ENCODE measurements at places on chromosomes 2 and 18.

DNA sequence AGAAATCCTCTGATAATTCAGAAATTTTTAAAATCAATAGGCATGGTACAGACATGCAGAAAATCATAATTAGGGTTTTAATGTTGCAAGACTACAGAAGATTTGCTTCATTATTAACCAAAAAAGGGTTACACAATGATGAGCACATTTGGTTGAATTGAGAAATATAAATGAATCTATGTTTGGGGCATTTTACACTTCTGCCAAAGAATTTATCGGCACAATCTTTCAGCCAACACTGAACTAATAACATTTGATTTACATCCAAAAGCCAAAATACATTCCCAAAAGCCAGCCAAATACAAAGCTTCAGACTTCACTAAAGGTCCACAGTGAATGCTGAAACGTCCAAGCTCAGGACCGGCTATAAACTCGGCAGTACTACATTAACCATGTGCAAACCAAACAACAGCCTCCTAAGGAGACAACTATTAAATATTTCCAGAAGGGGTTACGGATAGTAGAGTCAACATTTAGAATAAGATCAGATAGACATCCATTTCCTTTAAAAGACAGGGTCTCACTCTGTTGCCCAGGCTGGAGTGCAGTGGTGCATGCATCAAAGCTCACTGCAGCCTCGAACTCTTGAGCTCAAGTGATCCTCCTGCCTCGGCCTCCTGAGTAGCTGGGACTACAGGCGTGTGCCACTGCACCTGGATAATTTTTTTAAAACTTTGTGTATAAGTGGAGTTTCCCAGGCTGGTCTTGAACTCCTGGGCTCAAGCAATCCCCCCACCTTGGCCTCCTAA, 29.4 kb downstream of the SPRED2 start:
- DNase-seq: no peak

DNA sequence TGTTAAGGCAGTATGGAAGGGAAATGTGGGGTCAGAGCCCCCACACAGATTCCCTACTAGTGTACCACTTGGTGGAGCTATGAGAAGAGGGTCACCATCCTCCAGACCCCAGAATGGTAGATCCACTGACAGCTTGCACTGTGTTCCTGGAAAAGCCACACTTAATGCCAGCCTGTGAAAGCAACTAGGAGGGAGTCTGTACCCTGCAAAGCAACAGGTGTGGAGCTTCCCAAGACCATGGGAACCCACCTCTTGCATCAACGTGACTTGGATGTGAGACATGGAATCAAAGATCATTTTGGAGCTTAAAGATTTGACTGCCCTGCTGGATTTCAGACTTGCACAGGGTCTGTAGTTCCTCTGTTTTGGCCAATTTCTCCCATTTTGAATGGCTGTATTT, 10.8 kb upstream of the SCN1A start:
- no peak for DNase-seq

- DNase-seq: no peak
Observed at GRCh38 chr2:212935752-212936151, 215.7 kb downstream of the IKZF2 start.

DNA sequence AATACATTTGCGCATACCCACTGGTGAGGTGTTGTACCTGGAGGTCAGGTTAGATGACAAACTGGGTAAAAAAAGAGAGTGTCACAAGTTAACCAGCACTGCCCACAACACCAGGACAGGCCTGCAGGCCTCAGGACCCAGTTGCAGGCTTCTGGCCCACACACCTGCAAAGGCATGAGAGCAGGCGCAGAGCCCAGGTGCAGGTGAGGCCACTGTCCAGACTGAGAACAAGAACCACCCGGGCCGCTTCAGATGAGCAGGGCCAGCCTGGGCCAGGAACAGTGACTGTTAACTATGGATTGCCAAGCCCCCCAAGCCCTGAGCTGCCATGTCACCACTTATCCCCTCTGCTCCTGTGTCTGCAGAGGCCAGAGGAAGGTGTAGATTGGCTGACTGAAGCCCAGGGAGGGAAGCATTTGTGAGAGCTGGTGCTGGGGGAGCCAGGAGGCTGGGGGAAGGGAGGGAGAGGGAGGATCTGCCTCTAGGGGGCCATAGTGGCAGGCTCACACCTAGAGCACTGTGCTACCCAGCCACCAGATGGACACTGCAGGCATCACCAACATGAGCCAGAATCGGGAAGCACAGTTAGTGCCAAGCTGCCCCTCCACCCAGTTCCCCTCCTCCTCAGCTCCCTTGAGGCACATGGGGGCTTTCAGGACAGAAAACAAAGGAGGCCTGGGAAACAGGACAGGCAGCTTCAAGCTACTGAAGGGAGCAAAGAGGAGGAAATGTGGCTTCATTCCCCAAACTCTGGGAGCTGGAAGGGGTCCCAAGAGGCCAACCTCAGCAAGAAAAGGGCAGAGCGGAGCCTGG, 35.4 kb downstream of the SFXN5 start:
- DNase-seq: no peak

GRCh38 chr18:58021504-58021903, 22.5 kb upstream of the NEDD4L start:
- DNase-seq: no peak

DNA sequence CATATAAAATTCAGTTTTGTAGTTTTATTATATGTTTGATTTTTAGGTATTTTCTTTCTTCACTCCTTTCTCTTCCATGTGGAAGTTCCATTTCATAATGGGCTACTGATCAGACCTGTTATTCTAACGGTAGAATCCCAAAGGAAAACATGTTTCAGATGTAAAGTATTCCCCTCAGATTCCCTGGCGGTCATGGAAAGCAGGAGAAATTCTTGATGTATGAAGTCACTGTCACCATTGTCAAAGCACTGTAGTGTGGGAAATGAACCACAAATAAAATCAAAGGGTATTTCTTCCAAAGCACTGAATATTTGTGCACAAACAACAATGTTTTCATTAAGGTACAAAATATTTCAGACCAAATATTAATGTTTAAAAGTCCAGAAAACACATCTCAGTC, 237.3 kb upstream of the KLHL14 start:
- DNase-seq: no peak

DNA sequence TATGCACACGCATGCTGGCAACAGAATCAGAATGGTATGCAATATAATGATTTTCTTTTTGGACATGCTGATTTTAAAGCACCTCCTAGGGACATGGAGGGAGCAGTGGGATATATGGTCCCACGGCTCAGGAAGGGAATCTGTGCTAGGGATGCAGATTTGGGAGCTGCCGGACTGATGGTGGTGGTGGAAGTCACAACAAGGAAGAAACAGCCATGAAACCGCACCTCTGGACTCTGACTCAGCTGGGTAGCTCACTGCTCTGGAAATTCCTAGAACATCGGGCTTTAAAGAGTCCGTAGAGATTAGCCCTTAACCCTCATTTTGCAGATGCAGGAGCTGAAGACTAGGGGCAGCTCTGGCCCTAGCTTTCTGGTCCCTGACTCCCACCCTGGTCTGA, 364.3 kb upstream of the KLHL29 start:
- DNase-seq: no peak

Measured in effector memory CD4-positive, alpha-beta T cell (primary cell).